ENCODE measurements at places on chromosomes 13 and 19.

DNA sequence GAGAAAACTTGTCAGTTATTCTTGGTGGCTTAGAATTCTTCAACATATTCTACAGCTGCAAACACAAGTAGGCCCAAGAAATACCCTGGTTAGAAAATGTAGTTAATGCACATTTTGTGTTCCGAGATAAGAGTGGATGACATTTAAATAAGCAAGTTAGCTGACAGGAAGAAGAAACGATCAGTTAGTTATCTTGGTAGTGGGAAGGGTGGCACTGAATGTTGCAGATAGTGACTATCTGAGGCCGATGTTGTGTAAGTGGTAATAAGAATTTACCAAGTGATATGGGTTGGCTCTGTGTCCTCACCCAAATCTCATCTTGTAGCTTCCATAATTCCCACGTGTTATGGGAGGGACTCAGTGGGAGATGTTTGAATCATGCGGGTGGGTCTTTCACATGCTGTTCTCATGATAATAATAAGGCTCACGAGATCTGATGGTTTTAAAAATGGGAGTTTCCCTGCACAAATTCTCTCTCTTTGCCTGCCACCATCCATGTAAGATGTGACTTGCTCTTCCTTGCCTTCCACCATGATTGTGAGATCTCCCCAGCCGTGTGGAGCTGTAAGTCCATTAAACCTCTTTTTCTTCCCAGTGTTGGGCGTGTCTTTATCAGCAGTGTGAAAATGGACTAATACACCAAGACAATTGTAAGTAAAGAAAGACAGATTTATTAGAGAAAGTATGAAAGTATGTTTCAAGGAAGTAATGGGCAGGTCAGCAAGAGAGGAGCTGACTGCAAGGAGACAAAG lies 10.9 kb upstream of the AKAP11 start:
- no peak for DNase-seq

DNA sequence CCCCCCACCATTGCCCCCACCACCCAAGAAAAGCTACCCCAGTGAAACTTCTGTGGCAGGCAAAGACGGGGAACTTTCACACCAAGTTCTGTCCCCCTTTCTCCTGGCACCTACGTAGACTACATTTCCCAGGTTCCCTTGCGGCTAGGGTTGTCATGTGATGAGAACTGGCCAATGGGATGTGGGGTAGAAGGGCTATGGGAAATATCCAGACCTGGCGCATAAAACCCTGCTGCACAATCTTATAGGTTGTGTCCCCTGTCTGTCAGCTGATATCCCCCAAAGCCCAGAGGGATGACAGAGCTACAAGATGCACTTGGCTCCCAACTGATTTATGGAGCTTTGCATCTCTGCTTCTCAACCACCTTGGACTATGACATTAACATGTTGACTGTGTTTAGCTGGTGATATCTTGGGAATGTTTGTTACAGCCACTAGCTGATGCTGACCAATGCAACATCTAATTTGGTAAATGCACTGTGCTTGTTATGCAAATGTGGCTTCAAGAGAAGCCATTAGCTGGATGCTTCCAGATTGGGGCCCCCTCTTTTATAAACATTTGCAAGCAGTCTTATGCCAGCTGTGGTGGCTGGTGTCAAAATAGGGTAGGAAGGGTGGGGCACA lies 6.1 kb downstream of the SH2D3A start:
- no peak for DNase-seq

DNA sequence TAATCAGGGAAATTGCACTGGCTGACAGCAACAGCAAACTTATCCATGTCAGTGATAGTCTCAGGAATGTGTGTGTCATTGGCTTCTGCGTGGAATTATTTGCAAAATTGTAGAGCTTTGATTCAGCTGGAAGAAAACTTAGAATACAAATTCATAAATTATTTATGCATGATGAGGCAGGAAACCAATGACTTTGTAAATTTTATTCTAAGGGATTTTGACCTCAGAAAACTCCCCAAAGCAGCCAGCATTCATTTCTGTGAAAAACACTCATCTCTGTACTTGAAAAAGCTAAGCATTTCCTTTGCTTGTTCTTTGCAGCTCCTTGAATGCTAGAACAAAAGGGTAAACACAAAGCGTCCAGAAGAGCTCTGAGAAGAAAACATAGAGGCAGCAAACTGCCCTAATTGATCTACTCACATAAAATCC lies 162.4 kb downstream of the DCT start:
- no peak for DNase-seq

DNA sequence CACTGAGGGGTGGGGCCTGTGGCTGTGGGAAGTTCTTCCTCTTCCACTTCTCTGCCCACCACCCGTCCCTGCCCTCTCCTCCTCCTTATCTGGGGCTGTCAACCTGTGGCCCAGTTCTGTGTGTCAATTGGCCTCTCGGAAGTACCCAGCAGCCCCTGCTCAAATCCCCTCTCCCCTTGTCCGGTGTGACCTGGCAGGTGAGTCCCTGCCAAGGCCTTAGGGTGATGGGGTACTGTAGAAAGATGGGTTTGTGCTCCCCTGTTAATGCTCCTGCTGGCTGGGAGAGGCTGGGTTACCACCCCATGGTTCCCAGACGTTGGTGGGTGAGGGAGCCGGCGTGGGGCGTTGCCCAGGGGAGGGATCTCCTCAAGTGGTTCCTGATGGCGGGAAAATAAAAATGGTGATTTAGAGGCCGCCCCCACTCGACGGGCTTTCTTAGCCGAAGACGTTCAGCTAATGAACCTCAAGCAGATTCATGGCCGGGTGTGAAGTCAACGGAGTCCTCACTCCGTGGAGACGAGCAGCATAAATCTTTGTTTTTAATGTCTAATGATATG lies 141.2 kb downstream of the URI1 start:
- DNase-seq, result no peak

GRCh38 chr19:47100290-47100689 lies 13.3 kb downstream of the ZC3H4 start:
- DNase-seq, result no peak

- DNase-seq, result no peak
Measured at GRCh38 chr13:61600360-61601033, 184.8 kb upstream of the PCDH20 start.

- no peak for DNase-seq
Measured at GRCh38 chr13:77985866-77986636, 67.4 kb upstream of the EDNRB start.

DNA sequence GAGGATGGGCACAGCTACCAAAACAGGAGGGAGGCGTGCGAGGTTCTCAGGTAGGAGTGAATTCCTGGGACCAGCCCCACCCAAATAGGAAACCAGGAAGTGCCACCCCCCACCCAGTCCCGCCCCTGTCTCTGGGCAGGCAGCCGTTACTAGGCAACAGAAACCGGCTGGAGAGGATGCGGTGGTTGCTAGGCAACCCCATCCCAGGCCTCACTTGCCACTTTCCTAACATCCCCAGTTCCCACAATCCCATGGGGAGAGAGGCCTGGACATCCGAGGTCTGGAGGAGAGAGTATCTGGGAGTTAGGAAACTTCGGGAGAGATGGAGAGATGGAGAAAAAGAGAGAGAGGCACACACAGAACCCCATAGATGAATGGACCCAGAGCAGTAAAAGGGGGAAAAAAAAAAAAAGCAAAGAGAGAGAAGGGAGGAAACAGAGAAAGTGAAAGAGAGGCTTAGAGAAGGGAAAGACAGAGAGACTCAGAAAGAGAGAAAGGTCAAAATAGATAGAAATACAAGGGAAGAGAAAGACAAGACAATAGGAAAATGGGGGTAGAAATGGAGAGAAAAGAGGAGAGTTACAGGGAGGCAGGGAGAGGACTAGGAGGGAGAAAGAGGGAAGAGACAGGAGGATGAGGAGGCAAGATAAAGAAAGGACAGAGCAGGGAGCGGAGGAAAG lies 3.8 kb downstream of the GRIK5 start:
- DNase-seq, result no peak

- no peak for DNase-seq
Measured at GRCh38 chr19:50669302-50670101, 20.3 kb downstream of the C19orf81 start.

DNA sequence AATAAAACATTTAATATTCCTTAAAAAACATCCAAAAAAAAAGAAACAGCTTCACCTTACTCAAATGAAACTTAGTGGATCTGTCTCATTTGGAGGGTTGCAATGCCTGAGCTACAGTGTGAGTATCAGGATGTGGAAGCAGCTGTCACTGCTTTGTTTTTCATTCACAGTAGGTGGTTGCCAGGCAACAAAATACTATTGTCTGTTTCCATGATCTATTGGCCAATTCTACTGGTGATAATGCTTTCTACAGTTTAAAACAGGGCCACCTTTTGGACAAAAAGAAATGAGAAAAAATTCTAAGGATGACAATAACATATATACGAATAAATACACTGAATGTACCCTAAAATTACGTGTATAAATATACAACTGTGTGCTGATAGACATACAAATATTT lies 3.0 kb downstream of the ENOX1 start:
- DNase-seq, result no peak

GRCh38 chr19:1171755-1172352 lies 2.2 kb downstream of the SBNO2 start:
- no peak for DNase-seq

DNA sequence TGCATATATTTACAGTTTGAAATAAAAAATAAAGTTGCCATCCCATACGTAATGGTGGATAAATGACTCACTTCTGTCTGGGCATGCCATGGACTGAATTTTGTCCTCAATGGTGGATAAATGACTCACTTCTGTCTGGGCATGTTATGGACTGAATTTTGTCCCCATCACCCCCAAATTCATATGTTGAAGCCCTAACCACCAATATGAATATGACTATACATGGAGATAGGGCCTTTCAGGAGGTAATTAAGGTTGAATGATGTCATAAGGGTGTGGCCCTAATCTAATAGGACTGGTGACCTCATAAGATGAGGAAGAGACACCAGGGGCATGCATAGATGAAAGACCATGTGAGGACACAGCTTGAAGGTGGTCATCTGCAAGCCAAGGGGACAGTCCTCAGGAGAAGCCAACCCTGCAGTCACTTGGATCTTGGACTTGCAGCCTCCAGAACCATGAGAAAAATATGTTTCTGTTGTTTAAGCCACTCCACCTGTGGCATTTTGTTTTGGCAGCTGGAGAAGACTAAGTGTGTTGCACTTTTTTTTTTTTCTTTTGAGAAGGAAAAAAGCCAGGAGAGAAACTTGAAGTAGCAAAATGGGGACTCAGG lies 41.8 kb downstream of the RFC3 start:
- no peak for DNase-seq

DNA sequence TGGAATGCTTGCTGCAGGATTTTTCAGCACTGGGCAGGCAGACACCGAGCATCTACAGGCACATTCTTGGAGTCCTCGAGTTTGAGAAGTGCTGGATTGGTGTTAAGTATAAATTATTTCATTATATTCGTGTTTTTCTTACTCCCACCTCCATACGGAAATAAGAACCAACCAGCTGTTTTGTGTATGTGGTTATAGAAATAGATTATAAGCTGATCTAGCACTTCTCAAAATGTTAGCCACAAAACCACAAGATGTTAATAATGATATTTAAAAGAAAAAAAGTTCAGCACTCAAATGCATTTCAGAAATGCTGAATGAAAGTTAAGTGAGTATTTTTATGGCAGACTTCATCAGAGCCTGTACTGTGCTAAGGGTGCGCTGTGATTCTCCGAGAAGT lies 24.0 kb upstream of the TEX29 start:
- no peak for DNase-seq
